ENCODE measurements at places on chromosomes 12 and 14.

DNA sequence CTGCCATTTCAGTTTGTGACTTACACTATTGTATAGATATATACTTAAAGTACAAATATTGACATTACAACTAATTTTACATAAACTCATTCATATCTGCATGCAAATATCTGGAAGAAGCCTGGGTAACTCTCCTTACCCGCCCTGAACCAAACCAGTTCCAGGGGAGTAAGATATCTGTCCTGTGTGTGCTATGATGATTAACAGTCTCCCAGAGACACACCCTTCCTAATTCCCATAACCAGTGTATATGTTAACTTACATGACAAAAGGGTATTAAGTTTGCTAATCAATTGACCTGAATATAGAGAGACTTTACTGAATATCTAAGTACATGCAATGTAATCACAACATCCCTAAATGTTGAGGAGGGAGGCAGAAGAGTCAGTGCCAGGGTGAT, 23.0 kb downstream of the PRB3 start:
- DNase-seq: no peak

DNA sequence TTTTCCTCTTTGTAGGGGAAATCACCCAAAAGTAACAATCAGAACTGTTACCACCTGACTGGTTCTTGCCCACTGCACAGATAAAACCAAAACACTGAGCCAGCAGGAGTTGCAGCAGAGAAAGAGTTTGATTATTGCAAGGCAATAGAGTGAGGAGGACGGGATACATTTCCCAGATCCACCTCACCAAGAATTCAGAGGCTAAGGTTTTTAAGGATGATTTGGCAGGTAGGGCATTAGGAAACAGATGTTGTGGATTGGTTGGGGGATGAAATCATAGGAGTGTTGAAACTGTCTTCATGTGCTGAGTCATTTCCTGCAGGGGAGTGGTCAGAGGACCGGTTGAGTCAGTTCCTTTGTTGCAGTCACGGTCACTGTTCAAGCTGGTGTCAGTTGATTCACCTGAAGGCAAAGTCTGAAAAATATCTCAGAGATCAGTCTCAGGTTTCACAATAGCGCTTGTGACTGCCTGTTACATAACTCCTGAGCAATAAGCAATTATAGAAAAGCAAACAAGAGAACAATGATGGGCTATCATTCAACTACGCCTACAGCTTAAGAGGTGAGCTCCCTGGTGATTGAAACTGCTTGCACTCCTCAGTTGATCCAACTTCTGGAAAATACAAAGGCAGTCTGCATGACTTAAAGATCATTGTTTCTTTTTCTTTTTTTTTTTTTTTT, 20.3 kb upstream of the AMN1 start:
- peak; percentile 93 for DNase-seq

- no peak for DNase-seq
Observed at GRCh38 chr14:71204231-71204630, 297.0 kb downstream of the PCNX1 start.

DNA sequence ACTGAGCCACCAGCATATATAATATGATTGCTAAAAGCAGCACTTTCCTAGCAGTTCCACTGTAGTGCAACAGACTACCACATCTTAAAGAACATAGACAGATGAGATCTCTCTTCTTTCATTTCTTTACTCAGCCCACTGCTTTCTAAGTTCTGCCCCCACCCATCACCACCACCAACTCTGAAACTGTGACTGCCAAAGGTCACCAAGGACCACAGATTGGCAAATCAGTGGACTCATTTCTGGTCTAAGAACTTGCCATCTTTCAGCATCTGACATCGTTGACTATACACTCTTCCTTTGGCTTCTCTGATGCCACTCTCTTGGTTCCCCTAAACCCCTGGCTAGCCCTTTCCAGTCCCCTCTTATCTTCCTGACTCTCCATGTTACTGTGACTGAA, 38.4 kb downstream of the IFNG start:
- no peak for DNase-seq

- peak; percentile 57 for DNase-seq
Observed at GRCh38 chr12:124756166-124756565, 107.5 kb downstream of the SCARB1 start.

GRCh38 chr14:78152201-78153063, 17.7 kb upstream of the NRXN3 start:
- DNase-seq: no peak

DNA sequence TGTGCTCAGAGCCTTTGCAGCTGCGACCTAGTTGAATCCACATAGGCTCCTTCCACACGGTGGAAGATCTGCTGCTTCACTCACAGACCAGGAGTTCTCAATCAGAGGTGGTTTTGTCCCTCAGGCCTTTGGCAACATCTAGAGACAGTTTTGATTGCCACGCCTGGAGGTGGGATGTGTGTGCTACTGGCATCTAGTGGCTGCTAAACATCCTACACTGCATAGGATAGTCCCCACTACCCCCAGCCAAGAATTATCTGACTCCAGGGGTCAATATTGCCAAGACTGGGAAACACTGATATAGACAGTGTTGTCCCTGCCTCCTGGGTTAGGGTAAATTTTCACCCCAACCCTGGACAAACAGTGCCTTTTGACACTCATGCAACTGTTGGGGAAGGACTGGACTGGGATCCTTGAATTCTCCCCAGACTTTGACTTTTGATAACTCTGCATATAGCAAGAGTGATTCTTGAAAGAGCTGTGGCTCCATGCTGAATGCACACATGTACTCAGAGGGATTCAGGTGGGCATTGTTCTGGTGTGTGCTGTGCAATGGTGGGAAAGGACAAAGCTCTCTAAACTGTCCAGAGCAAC, 39.8 kb downstream of the BAZ2A start:
- DNase-seq: no peak

DNA sequence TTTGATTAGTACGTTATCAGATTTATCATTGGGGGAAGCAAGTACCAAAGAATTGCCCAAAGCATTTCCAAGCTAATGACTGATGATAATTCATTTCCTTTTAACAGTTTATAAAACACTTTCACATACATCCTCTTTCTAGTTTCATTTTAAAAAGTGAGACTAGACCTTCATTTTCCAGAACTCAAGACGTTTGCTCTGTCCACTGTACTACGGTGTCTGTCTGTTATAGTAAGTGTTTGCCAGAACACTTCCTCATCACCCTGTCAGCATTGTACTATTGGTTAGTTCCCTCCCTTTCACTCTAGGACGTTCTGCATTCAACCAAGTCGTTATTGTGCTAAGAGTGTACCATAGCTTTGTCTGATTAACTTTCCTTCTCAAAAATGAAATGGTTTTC, 81.7 kb upstream of the TMEM263 start:
- no peak for DNase-seq

- DNase-seq: no peak
Observed at GRCh38 chr12:97182769-97183168, 275.7 kb downstream of the NEDD1 start.

Data from fibroblast of villous mesenchyme (primary cell).